Activated naive CD8-positive, alpha-beta T cell treated with anti-CD3 and anti-CD28 coated beads, Interleukin-2, amount 50 U/mL, for 24 hours (primary cell): ENCODE measurements at places on chromosomes 2 and 18.

DNA sequence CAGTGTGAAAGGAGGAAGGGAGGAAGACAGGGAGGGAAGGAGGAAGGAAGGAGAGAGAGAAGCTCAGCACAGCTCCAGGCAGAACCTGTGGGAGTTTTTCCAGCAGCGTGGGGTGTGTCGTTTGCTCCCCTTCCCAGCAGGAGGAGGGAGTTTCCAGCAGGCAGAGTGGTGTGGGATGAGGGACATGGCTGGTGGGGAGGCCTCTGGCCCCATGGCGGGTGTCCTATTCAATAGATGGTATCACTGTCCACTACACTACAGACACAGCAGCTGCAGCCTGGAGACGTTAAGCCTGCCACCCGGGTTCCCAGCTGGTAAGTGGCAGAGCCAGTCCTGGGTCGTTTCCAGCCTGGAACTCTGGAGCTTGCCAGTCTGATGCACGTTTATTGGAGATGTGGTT lies 44.7 kb downstream of the GLI2 start:
- no peak for DNase-seq

DNA sequence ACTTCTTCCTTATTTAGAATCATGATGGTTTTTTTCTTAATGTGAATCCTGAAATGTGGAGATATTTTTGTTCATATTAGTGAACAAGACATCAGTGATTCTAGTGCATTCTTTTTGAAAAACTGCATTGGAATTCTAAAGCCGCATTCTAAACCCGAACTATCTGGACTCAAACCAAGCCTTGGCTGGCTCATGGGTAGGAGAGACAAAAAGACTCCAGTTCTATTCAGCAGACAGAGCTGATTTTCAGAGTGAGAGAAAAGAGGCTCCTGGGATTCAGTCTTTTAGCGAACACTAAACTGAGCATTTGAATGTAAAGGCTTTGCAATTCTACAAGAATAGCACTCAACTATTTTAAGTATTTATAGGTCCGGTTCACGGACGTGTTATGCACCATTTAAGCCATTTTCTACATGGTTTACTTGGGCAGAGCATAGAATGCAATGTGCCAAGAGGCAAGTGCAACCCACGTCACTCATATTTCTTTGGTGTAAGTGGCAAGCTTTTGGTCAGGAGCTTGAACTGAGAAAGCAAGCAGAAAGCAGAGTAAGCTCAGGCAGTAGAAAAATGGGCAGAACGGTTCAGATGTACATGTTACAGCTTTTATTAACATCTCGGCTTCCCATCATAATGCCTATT lies 227.3 kb upstream of the RAB12 start:
- DNase-seq, result no peak

GRCh38 chr2:15565392-15565791 lies 4.3 kb upstream of the NBAS start:
- DNase-seq, result no peak

- no peak for DNase-seq
Measured at GRCh38 chr18:58898010-58898799, 33.5 kb downstream of the ZNF532 start.

DNA sequence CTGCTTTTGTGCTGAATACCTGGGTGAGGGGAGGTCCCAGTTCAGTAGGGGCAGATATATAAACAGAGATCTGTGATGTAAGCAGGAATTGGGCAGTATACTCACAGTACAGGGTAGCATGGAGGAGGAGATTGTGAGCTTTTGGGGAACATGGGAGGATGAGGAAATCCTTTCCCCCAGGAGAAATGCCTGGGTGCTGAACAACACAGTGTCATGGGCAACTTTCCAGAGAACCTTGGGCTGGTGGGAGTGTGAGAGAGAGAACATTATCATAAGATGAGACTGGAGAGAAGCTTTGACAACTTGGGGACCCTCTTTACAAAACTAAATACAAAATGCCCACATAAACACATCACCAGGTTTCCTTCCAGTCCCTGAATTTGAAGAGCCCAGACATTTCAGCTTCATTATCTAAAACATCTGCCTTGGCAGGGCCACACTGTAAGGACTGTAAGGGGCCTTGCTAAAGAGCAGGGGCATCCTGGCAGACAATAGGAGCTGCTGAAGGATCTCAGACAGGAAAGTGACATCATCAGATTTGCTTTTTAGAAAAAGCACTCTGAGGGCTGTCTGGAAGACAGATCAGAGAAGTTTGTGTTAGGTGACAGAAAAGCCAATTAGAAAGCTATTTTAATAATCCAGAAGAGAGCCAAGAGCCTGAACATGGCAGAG lies 303.1 kb upstream of the FBXO11 start:
- no peak for DNase-seq

- DNase-seq, result no peak
Measured at GRCh38 chr2:38876407-38876806, 631 bp downstream of the MORN2 start.

DNA sequence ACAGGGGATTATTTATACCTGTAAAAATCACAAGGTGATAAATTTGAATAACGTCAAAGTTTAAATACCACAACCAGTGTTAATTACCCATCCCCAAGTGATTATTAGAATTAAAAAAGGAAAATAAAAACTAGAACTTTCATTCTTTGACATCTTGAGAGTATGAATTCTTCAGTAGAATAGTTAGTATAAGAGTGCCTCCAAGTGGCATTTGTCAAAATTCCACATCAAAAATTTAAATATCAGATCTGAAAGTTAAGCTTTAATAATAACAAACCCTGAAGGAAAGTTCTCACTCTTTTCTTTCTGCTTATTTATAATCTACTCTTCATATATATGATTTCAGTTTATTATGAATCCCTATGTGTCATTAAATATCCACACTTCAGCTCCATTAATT lies 273.7 kb upstream of the KYNU start:
- DNase-seq, result no peak

DNA sequence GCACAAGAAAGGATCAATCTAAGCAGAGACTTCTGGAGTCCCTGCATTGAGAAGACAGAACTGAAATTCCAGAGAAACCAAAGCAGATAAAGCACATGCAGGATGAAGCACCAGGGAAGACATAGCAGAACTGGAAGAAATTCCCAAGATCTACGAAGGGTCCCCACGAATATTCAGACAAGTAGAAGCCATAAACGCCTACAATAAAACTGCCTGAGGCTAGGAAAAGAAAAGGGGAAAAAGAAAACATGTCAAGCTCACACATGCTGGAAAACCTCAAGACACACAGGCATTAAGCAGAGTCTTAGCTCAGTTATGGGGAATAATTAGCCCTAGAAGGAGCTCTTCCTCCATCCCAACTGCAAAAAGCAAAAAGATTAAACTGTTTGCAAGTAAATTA lies 171.2 kb downstream of the NBAS start:
- no peak for DNase-seq
